Small intestine (tissue), 16 donors: ENCODE measurements at places on chromosomes 5 and 9. TPM values are rescaled to one million over a fixed set of nuclear protein-coding genes. Genes with fewer than 3 reads are reported as not detected.

DNA sequence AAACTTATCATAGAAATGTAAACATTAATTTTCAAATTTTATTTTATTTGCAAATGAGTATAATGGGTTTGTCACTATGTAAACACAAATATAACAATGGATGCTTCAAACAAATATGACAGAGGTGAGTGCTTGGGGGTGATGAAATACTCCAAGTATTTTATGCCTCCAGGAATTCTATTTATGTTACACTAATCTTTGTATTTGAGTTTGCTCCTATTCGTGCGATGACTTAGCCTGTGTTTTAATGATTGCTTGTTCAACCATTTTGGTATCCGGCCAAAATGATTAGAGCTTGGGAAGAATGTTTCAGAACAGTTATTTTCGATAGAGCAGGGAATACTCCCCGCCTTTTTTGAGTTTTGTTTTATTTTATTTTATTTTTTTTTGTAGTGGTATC, 5.0 kb downstream of the DMRT2 start:
- H3K27ac ChIP-seq, result no peak overlapping the region
- peaks cover 58% of the 10 kb centered on the region for H3K27me3 ChIP-seq
- no peaks in the 10 kb centered on the region for H3K36me3 ChIP-seq
- H3K4me1 ChIP-seq, result peaks cover 6% of the 10 kb centered on the region
- H3K4me3 ChIP-seq, result no peak overlapping the region
- no peak for DNase-seq

GRCh38 chr9:124180557-124180956, 77.2 kb upstream of the NEK6 start:
- H3K27me3 ChIP-seq, result no peaks in the 10 kb centered on the region
- H3K4me1 ChIP-seq, result no peaks in the 10 kb centered on the region
- H3K27ac ChIP-seq, result no peak overlapping the region
- no peak overlapping the region for H3K4me3 ChIP-seq
- peak; percentile 37 for DNase-seq

GRCh38 chr5:464843-465590, 22.0 kb downstream of the EXOC3 start:
- H3K4me1 ChIP-seq, result no peaks in the 10 kb centered on the region
- no peaks in the 10 kb centered on the region for H3K27me3 ChIP-seq
- H3K27ac ChIP-seq, result no peak overlapping the region
- H3K4me3 ChIP-seq, result no peak overlapping the region

- DNase-seq, result no peak
- no peaks in the 10 kb centered on the region for H3K27me3 ChIP-seq
- no peak overlapping the region for H3K4me3 ChIP-seq
- no peak overlapping the region for H3K27ac ChIP-seq
- no peaks in the 10 kb centered on the region for H3K4me1 ChIP-seq
- H3K36me3 ChIP-seq, result no peaks in the 10 kb centered on the region
Measured at GRCh38 chr5:33526755-33527154, 86.0 kb downstream of the TARS1 start.

DNA sequence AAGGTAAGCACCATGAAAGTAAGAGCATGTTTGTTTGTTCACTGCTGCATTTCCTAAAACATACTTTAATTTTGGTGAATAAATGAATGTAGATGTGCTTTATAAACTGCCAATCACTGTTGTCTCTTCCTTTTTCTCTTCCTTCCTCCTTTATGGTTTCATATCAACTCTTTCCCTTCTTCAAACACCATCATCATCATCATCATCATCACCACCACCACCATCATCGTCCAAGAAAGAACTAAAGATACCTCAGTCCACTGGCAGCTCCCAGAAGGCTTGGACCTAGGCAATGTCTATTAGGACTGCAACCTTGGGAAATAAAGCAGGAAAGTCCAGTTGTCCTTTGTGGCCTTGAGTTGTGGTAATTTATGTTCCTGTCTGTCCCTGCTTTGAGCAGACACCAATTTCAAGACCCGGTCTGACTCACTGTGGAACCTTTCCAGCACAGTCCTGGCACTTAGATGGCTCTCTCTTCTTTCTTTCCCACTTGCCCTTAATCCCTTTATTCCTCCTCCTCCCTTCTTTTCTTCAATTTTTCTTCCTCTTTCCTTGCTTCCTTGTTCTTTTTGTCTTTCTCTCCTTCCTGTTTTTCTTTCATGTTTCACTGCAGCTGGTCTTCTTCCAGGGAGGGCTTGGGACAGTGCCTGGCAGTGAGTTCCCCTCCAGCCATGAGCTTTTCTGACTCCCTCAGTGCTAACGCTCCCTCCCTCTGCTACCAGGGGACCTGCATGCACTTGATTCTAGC, 99.3 kb downstream of the ANGPTL2 start:
- DNase-seq, result no peak
- H3K27me3 ChIP-seq, result no peaks in the 10 kb centered on the region
- no peak overlapping the region for H3K4me3 ChIP-seq
- peaks cover 17% of the 10 kb centered on the region for H3K36me3 ChIP-seq
- H3K27ac ChIP-seq, result no peak overlapping the region
- H3K4me1 ChIP-seq, result no peaks in the 10 kb centered on the region

DNA sequence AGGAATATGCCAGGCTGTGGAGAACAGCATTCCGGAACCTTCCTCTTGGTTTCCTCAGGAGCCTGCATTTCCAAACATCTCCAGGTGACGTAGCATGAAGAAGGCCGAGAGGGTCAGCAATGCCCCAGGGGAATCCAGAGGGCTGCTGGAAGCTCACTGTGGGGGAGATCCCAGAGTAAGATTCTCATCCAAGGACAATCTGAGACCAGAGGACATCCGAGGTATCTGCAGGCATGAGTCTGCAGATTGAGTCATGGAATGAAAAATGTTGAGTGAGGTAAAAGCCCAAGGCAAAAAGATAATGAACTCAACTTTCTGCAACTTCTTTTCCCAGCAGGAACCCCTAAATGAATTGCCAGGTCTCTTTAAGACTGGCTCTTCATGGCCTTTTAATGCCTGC, 73.5 kb downstream of the KIF4B start:
- H3K4me3 ChIP-seq, result no peak overlapping the region
- no peaks in the 10 kb centered on the region for H3K4me1 ChIP-seq
- no peak overlapping the region for H3K27ac ChIP-seq
- H3K27me3 ChIP-seq, result no peaks in the 10 kb centered on the region
- H3K36me3 ChIP-seq, result no peaks in the 10 kb centered on the region

- no peak overlapping the region for H3K27ac ChIP-seq
- H3K4me1 ChIP-seq, result no peaks in the 10 kb centered on the region
- no peaks in the 10 kb centered on the region for H3K36me3 ChIP-seq
- H3K27me3 ChIP-seq, result no peaks in the 10 kb centered on the region
Measured at GRCh38 chr9:89225991-89226471, 47.4 kb upstream of the SHC3 start.

FRRS1L gene
- polyA plus RNA-seq, result under 0.01 TPM
